ENCODE measurements at places on chromosomes 12 and 14. TPM values are rescaled to one million over a fixed set of nuclear protein-coding genes. Genes with fewer than 3 reads are reported as not detected.

IL22 gene
- not detected for total RNA-seq

COX8C gene
- not detected for total RNA-seq

ANG gene
- total RNA-seq, result 1.4 TPM

LAG3 gene
- total RNA-seq, result 0.29 TPM

CCDC197 gene
- not detected for total RNA-seq

GUCY2C gene
- total RNA-seq, result not detected

Data from placental pericyte (primary cell).